ENCODE measurements at places on chromosomes 5 and 9.

GRCh38 chr9:88776717-88777497 is 214.4 kb upstream of the S1PR3 start:
- peak; percentile 91 for DNase-seq

DNA sequence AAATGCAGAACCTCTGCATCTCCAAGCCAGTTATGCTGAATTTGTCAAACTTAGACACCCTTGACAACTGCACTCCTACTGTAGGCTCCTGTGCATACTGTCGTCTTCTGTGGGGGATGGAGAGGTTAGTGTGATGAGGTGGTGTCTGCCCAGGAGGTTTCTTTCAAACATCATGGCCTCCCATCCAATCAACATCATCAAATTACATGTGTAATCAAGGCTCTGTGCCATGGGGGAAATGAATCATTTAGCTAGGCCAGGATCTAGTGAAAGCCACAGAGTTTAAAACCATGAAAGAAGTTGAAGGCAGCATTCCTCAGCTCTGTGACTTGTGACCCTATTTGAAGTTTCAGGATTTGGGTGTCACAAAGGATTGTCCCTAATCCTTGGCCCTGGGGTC is 240.6 kb downstream of the MARCHF11 start:
- peak; percentile 81 for DNase-seq

GRCh38 chr5:80184235-80185023 is 71.4 kb downstream of the SERINC5 start:
- no peak for DNase-seq

DNA sequence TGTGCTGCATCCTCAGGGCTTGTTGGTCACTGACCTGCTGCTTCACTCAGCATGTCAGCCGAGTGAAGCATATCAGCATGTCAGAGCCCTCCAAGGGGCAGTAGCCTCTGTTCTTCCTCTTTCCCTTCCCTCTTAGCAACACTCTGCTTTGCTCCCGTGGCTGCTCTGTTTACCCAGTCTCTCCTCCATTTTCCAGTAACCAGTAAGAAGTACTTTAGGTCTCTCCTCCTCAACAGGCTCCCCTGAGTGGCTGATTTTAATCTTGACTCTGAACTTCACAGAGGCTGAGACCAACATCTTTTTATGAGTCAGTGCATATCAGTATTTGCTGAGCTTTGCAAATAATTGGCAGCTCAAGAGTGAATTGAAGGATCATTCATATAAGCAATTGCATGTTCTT is 18.6 kb upstream of the ADRB2 start:
- DNase-seq, result no peak

GRCh38 chr9:121321016-121321503 is 49.0 kb downstream of the STOM start:
- no peak for DNase-seq

DNA sequence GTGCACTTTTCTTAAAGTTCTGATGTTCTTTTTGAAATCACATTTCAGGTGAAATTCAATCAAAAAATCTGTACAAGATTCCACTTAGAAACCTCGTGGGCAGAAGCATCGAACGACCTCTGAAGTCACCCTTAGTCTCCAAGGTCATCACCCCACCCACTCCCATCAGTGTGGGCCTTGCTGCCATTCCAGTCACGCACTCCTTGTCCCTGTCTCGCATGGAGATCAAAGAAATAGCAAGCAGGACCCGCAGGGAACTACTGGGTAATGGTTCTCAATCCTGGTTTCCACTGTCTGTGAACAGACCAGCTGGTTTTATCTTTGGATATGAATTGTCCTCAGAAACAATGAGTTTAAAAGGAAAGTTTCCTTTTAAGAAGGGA is 8.1 kb upstream of the SLC2A8 start:
- no peak for DNase-seq

DNA sequence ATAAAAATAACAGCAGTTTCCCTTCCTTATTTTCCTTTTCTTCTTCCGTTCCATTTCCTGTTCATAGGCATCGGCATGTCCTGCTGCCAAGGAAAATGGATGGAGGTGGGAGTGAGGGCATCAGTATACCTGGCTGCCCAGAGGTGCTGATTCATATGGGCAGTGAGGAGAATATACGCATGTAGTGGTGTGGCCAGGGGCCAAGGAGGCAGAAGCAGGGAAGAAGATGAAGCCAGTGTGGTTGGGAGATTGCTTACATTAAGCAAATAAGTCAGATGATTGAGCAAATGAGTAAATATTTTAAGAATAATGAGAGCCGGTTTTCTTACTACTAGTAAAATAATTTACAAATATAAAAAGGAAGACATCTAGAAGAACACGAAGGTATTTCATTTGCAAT is 344.9 kb upstream of the PAPPA start:
- DNase-seq, result no peak

GRCh38 chr5:90590-91547 is 1.1 kb upstream of the PLEKHG4B start:
- DNase-seq, result no peak

DNA sequence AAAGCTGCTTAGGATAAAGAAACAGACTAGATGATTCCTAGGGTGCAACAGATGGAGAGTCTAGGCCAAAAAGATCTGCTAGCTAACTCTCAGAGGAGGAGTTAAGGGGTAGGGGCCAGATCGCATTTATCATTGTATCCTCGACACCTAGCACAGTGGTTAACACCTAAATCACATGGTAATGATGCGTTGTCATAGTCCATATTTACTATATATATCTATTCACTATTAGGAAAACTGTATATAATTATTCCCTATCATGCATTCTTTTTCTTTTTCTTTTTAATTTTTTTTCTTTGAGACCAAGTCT is 92.8 kb upstream of the SLC44A1 start:
- DNase-seq, result no peak

DNA sequence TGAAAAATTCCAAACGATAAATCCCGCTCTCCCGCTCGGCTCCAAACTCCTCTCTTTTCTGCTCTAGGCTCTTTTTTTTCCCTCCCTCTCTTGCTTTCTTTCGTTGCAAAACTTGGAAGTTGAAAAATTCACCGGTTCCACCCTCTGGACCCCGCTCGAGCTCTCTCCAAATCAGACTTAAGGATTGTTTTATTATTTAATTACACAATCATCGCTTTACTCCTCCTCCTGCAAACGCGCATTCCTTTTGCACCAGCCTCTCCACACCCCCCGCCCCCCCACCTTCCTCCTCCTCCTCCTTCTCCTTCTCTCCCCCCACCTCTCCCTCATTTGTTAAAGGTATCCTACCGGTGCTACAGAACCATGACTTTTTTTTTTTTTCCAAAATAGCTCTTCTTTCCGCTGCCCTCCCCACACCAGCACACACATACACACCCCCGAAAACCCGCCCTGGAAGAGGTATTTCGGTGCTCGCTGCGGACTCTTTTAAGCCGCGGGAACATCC is 535 bp upstream of the NFIB start:
- DNase-seq, result peak; percentile 94

DNA sequence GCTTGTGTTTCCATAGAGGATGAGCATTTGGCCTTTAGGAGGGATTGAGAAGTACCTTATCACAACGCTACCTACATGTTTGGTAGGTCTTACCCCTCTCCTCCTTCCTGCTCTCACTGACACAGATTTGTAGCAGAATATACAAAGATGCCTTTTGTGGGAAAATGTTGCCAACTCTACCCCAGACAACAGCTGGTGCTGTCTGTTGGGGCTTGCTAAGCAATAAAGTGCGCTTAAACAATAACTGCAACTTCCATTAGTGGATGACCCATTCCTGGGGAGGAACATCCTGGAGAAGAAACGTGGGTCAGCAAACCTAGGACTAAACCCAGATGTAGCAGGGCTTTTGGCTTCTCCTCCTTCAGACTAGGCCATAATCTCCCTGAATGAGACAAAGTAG is 174.3 kb downstream of the EFNA5 start:
- no peak for DNase-seq

DNA sequence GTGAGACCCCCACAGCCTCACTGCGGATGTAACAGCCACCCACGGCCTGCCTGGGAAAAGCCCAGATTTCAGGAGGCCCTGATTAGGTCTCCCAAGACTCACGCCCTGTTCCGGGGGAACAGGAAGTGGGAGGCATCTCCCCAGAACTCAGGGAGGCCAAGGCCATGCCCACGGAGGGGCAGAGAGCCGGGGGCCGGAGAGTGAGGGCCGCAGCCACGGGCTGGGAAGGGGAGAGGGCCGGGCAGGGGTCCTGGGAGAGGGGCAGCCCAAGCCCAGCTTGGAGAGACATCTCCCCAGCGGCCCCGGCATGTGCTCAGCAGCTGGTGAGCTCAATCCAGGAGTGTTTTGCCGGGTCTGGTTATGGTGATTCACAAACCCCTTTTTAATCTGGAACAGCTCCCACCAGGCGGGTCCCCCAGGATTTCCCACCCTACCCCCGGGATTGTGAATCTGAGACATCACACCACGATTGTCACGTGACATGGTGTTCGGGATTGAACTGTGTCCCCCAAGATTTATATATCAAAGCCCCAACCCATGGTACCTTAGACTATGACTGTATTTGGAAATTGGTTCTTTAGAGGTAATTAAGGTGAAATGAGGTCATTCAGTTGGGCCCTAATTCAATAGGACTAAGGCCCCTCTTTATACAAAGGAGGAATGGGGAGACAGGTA is 26.6 kb downstream of the KCNT1 start:
- DNase-seq, result no peak

GRCh38 chr9:84744195-84744594 is 74.7 kb downstream of the NTRK2 start:
- no peak for DNase-seq

DNA sequence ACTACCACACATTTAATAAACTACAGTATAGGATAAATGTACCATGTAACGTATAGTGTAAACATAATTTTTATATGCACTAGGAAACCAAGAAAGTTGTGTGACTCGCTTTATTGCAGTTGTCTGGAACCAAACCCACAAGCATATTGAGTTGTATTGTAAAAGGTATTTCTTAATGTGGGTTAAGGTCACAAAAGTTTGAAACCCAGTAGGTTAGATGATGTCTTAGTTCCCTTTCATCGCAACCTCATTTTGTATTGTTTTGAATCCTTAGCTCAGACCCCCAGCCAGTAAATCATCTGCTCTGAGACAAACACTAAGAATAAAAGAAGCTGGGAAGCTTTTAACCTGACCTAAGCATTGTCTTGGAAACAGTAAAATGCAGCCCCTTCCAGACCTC is 79.1 kb downstream of the TRIO start:
- no peak for DNase-seq

GRCh38 chr5:172107571-172107970 is 80.5 kb downstream of the STK10 start:
- peak; percentile 71 for DNase-seq

GRCh38 chr5:1925111-1926070 is 42.7 kb upstream of the IRX4 start:
- DNase-seq, result no peak

DNA sequence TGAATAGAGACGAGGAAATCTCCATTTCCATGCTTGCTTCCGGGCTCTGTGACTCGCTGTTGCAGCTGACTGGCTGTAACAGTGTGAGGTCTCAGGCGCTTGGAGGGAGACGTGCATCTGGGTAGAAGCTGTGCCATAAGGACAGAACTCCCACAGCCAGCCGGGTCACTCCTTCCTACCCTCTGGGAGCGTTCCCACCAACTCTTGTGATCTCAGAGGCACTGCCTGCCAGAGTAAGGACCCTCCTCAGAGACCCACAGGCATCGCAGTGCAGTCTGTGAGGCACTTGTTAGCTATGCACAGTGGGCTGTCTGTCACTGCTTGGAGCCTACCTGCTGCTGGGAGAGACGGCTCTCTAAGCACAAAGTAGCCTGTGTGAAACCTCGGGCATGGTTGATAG is 203.4 kb upstream of the SEMA6A start:
- no peak for DNase-seq

DNA sequence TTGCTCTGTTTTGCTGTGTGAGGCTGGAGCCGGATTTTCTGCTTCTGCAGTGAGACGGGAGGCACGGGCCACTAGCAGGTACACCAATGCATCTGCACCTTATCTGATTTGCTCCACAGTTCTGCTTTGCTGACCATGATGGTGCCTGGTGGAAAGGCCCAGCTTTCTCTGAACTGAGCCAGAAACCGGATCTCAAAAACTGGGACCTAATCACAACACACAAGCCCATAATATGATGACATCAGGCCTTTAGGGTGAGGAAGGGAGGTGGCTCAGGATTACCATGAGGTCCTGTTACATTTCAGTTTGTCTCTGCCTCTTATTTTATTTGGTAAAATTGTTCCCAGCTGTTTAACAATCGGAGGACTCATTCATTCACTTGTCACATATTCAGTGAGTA is 49.8 kb downstream of the FGF1 start:
- DNase-seq, result no peak

DNA sequence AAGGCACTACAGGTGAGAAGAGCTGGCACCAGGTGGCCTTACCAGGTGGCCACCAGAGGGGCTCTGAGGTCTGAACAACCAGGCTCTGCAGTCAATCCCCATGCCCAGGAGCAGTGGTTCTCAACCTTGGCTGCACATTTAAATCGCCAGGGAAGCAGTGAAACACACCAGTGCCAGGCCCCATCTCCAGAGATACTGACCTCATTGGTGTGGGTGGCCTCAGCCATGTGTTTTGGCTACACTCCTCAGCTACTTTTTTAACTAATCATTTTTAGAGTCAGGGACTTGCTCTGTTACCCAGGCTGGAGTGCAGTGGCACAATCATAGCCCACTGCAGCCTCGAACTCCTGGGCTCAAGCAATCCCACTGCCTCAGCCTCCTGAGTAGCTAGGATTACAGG is 56.0 kb downstream of the GABBR2 start:
- DNase-seq, result no peak

DNA sequence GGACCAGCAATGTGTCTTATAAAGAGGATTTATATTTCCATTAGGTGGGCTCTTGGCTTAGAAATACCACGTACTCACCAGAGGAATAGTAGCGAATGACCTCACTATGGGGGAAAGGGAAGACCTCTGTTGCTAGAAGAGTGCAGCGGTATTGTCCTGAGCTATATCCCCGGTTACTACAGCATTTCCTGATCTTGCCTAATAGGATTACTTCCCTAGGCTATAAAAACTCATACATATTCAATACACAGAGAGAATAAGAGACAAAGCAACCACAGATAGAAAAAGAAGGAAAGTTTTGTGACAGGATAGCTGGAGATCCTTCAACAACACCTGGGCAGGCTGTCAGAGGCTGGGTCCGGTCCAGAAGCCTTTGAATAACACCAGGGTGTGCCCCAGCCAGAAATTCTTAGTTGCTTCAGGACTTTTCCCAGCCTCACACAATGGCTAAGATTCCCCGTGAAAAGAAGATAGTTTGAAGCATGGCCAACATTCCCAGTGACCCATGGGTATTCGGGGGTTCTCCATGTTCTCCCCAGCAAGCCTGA is 85.4 kb downstream of the TRIM36 start:
- no peak for DNase-seq

- peak; percentile 96 for DNase-seq
Measured at GRCh38 chr5:124740991-124741583, 5.4 kb downstream of the ZNF608 start.

Data from foreskin keratinocyte (primary cell).